ENCODE measurements at places on chromosomes 12 and 14.
A peak's percentile ranks its signal among the peaks of the same experiment; 100 is the strongest.

- no peak for DNase-seq
These were observed 97.1 kb downstream of the DAD1 start for GRCh38 chr14:22491683-22492621.

DNA sequence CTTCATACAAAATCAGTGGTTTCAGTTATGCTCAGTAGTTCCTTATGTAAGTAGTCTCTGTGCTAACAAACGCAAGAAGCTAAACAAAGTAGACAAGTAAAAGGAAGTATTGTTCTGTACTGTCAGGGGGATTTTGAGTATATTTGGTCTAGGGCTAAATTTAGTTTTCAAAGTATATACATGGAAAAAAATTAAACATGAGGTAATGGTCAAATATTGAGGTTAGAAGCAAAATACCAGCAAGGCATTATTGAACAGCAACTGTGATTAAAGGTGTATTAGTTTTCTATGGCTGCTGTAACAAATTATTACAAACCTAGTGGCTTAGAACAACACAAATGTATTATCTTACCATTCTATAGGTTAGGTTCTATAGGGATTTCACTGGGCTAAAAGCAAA is 18.8 kb downstream of the GNG2 start:
- DNase-seq: no peak

GRCh38 chr14:90717916-90718315 is 98.3 kb downstream of the TTC7B start:
- DNase-seq: no peak

GRCh38 chr12:131082290-131083194 is 128.8 kb downstream of the ADGRD1 start:
- no peak for DNase-seq

DNA sequence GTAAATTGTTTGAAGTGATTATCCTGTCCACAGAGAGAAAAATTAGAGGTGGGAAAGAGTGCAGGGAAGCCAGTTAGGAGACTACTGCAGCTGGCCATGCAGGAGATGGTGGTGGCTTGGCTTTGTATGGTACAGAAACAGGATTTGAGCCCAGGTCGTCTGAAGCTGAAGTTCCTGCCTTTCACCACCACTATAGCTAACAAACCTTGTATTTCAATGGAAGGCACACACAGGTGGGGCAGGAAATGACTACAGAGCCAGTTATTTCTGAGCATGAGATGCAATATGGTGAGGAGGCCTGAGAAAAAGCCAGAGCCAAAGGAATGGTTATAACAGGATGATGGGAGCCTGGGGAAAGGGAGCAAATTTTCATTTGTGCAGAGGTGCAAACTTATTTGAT is 103.9 kb downstream of the BTG1 start:
- DNase-seq: no peak

- no peak for DNase-seq
These were observed 268.7 kb downstream of the TMEM132D start for GRCh38 chr12:129635021-129635685.

- no peak for DNase-seq
These were observed 23.0 kb downstream of the GLT8D2 start for GRCh38 chr12:104026841-104027599.

DNA sequence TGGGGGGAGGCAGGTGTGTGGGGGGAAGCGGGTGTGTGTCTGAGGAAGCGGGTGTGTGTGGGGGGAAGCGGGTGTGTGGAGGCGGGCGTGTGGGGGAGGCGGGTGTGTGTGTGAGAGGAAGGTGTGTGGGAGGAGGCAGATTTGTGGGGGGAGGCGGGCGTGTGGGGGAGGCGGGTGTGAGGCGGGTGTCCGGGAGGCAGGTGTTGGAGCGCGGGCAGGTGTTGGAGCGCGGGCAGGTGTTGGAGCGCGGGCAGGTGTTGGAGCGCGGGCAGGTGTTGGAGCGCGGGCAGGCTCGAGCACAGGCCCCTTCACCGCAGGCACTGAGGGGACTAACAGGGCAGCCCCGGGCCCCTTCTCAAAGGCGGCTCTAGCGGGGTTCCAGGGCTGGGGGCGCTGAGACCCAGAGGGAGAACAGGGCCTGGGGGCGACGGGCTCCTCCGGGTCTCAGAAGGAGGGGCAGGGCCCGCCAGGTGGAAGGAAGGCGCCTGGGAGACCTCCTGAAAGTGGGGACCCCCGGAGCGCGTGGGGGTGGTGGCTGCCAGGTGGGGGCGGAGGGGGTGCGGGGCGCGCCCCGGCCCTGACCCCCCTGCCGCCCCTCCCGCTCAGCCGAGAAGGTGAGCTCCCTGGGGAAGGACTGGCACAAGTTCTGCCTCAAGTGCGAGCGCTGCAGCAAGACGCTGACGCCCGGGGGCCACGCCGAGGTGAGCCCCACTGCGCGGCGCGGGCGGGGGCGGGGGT is 3.2 kb downstream of the CRIP2 start:
- no peak for DNase-seq

DNA sequence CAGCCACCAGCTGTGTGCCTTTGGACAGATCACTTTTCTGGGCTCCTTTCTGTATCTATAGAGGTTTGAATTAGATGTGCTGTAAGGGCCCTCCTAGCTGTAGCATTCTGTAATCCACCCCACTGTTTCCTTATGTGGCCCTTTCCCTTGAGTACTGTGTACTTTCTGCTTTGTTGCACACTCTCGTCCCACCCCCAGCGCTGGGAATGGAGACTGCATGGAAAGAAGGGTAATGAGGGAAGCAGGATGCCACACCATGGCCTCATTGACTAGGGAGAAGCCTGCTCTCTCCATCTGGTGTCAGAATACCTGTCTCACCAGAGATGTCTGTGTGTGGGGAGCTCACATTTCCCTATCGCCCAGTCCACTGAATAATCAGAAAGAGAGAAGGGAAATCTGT is 13.6 kb upstream of the GALNT16 start:
- DNase-seq: no peak

GRCh38 chr14:95815226-95815690 is 61.4 kb upstream of the TUNAR start:
- no peak for DNase-seq

DNA sequence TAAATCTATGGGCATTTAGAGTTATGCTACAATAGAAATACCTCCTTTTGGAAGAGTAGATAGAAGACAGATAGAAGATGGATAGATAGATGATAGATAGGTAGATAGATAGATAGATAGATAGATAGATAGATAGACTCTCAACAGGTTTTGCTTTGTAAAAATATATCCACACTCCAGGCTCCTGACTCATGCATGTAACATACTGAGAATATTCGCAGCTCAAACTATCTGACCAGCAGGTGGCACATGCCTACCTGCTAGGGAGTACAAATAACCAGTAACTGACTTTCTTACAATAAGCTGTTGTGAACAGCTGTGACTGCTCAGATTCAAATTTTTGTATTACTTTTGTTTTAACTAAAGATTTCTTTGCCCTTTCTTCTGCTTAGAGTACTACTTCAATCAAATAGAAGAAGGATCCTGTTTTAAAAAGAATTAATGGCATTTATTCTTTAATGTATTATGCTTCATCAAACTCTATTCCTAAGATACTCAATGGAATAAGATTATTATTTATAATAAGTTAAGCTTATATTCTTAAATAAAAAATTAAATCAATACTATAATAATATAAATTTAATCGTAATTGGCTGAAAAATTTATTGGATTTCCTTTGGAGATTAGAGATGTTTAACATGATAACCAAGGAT is 15.8 kb upstream of the CPNE8 start:
- peak; percentile 59 for DNase-seq

GRCh38 chr12:109741286-109741969 is 27.8 kb downstream of the FAM222A start:
- peak; percentile 3 for DNase-seq

DNA sequence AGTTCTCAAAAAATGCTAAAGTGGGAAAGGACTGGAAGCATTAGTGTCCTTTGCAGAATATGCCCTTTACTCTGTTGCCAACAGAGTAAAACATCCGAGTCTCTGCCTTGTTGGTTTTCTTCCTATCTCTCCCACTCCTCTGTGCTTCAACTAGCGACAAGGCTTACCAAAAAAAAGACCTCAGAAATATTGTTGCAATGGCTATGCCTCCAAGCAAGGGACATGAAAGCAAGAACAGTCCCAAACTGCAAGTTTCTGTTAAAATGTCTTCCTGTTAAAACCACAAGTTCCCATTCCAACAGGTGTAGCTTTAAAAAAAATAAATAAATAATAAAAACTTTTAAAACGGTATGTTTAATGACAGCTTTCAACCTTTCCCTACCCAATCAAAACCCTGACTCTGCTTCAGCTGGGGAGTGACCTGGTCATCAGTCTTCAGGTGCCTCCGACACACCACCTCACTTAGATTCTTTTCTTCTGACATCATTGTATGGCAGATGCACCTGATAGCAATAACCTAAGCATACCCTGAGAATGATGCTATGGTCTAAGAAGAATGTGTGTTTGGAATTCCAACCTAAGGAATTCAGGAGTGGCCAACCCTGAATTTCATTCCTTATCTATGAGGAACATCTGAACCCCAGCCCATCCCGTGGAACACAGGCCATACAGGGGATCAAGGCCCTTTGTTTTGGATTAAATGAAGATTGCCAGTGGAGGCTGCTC is 81.0 kb downstream of the RPS29 start:
- no peak for DNase-seq

DNA sequence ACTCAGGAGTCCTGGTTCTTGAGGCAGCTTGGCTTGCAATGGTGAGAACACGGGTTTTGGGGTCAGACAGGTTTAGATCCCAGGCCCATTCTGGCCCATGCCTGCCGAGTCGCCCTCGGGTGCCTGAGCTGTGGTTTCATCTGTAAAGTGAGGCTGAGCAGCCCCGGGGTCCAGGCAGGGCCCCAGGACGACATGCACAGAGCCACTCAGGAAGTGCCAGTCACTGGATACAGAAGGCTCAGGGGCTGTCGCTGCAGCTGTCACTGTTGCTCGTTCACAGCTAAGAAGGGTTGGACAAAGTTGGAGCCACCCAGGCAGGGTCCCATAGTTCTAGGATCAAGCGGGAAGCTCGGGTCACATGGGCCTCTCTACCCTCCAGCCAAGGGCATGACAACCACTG is 403.1 kb downstream of the BCL11B start:
- no peak for DNase-seq

DNA sequence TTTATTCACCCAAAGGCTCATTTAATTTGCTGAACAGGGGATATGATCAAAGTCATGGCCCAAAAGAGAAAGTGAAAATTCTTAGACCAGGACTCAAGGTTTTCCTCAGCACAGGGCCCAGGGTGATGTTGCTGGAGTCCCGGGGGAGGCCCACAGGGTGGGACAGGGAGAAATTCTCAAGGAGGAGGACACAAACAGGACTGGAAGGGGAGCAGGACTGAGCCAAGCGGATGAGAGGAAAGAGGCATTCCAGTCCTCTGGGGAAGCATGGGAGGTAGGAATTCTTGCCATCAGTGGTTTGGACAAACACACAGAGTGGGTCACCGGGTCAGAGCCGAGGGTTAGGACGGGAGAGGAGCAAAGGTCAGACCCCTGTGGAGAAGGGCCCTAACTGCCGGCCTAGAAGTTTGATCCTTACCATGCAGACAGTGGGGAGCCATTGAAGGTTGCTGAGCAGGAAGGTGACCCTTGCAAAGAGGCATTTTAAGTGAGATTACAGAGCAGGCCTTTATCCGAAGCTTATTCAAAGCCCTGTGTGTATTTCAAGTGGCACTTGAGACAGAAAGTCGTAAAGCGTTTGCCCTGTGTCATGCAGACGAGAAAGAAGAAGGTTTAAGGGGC is 68.4 kb upstream of the PTGR2 start:
- no peak for DNase-seq

DNA sequence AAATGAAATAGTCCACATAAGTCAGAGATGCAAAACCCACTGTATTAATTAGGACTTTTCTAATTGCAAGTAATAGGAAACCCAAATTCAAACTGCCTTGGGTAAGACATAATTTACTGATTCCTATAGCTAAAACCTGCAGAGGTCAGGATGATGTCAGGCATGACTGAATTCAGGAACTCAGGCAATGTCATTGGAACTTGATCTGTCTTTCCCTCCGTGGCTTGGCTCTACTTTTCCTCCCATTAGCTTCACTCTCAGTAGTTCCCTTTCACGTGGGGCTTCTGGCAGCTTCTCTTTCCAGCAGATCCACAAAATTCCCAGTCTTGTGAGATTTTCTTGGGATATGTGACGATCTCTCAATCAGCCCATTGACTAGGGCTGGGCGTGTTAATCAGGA is 2.4 kb upstream of the JDP2 start:
- DNase-seq: no peak

DNA sequence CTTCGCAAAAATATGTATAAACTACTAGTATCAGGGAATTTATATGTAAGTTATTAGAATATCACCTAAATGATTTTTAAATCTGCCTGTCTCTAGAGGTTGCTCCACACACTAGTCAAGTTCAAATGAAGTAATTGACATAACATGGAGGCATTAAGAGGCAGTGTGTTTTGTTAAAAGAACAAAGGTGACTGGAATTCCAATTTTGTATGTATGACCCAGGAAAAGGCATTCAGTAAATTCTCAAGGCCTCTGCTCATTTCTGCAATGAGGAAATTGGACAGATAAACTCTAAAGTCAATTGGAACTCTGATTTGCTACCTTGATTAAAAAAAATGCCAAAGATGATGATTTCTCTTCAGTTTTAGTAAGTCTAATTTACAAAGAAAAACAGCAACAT is 117.1 kb downstream of the NAV3 start:
- no peak for DNase-seq

- no peak for DNase-seq
These were observed 751 bp downstream of the P3H3 start for GRCh38 chr12:6828781-6829535.

- no peak for DNase-seq
These were observed 578.6 kb downstream of the RERGL start for GRCh38 chr12:17511369-17511768.

GRCh38 chr12:33484161-33484560 is 44.5 kb upstream of the SYT10 start:
- no peak for DNase-seq

GRCh38 chr12:96208346-96208745 is 14.2 kb downstream of the ELK3 start:
- no peak for DNase-seq

- no peak for DNase-seq
These were observed 91.2 kb downstream of the SLC25A21 start for GRCh38 chr14:37081218-37081617.

Data from tibial nerve (tissue), 4 donors.